ENCODE measurements at places on chromosomes 7 and 10. TPM values are rescaled to one million over a fixed set of nuclear protein-coding genes. Genes with fewer than 3 reads are reported as not detected.

NEBL gene
- 8.4 TPM for total RNA-seq

ETV1 gene
- 89.4 TPM for total RNA-seq

DNA sequence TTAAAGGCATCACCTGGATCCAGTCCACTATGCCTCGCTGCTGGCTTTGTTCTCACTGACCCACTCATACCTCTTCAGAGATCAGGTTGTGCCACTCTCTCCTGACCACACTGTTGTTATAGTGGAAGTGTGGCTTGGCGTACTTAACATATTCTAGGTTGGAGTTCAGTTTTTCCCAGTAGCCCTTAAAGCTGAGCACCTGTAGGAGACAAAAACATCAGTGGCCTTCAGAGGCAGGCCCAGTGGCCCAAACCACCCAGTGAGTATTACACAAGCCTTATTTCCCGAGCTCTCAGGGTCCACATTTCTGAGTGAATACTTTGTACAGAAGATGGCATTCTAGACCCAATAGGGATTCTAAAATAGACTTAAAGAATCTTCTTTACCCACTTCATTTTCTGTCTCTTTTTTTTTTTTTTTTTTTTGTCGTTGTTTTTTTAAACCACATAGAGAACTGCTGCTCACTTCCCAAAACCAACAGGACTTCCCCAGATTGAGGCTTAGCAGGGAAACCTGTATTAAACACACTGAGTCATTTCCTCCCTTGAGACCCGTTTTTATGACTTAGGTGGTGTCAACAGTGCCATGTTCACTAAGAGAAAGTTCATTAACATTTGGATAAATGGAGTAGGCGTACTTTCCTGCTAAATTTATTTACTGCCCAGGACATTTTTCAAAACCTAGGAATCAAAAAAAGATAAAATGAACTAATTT, 85.8 kb downstream of the GSAP start:
- no peak for DNase-seq

- no peak for DNase-seq
Observed at GRCh38 chr7:29138588-29138987, 7.7 kb downstream of the CPVL start.

GRCh38 chr7:20993693-20994092, 207.0 kb upstream of the SP8 start:
- no peak for DNase-seq

Measured in neural crest cell (in vitro differentiated cells).